ENCODE measurements at places on chromosomes 2 and 18.

DNA sequence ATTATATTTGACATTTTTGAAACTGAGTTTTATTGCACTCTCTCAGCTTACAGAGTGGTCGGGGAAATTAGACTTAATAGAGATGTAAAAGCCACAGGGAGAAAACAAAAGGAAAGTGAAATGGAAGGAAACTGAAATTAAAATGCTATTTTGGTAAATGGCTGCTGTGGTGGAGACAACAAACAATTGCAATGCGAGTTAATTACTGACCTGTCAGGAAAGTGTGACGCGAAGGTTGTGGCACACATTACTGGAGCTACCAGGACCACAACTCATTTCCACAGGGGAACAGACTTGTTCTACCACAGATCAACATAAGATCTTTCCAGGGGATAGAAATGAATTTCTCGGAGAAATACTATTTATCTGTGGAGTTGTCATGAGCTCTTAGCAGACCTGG is 19.5 kb downstream of the ARHGAP15 start:
- DNase-seq: no peak

DNA sequence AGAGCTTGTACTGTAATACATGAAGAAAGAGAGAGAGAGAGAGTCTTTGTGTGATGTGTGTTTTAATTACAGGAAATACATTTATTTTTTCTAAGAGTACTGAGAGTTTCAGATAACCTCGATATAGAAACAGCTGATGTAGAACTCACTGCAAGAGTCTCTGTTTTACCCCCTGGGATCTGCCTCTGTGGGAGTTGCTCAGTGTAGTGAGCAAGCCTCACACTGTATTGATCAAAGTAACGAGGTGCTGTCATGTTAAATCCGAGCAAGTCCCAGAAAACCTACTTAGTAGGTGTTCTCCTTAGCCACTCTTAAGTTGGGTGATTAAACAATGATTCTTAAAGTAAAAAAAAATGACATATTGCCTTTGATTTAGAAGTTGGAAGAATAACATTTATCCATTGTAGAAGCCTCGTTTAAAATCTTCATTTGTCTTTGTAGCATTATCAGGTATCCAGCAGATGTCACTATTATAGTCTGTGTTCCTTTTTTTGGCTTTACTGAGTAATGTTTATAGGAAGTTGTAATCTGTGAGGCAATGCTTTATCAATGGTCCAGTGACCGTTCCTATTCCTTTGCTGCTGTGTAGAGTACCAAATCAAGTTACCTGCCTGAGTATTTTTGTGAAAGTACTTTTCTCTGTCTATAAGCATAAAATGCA is 219.0 kb downstream of the MYO3B start:
- peak; percentile 6 for DNase-seq

DNA sequence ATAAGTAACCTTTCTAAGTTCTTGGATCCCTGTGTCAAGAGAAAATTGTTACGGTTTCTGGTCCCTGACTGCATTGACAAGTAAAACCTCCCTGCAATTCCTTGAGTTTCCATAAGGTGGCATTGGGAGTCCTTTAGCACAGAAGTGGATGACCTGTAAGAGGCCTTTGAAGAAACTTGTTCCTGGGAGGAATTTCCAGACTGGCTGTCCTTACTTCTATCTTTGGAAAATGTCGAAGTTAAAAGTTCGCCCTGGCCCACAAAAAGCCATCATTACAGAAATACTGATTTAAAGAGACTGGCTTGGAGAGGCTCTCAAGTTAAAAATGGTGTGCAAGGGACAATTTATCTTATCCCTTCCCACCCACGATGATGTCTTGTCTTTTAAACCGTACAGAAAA is 218.4 kb downstream of the CDH20 start:
- no peak for DNase-seq

GRCh38 chr18:76145521-76146376 is 349.3 kb downstream of the ZNF516 start:
- DNase-seq: no peak

DNA sequence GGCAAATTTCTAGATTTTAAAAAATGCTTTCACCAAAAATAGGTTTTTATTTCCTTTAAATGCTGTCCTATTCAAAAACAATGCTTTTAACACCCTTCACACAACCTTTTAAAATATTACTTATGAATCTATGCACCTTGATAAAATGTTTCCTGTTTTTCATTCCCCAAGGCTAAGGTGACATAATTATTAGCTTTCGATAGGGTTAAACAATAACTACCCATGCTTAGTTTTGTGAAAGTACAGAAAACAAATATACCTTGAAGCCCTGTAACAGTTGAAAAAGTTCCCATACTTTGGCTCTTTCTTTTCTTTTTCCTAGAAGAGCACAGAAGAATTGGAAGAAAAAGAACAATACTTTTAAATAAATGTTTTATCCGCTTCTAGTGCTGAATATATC is 54.9 kb upstream of the ITPRID2 start:
- DNase-seq: no peak

GRCh38 chr2:218307415-218308090 is 15.2 kb upstream of the TMBIM1 start:
- DNase-seq: no peak

GRCh38 chr2:129302561-129303183 is 676.8 kb upstream of the RAB6C start:
- no peak for DNase-seq

- no peak for DNase-seq
Observed at GRCh38 chr2:74103763-74104162, 43.9 kb downstream of the BOLA3 start.

DNA sequence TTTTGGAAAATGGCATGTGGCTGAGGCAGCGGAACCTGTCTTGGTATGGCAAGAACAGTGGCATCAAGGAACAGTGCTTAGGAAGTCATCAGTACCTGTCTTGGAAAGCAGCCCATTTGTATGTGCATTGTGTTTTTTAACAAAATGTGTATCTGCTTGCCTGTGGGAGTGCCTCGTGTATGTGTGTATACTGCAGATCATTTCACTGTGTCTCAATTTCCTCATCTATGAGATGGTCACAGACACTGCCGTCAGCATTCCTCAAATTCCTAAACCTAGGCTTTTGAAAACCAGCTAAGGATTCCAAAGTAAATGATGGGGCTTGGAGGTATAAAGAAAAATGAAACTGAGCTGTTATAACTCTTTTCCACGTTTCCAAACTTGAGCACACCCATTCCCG is 441.3 kb downstream of the RND3 start:
- DNase-seq: no peak

GRCh38 chr2:220278022-220278421 is 650.6 kb downstream of the SLC4A3 start:
- no peak for DNase-seq

DNA sequence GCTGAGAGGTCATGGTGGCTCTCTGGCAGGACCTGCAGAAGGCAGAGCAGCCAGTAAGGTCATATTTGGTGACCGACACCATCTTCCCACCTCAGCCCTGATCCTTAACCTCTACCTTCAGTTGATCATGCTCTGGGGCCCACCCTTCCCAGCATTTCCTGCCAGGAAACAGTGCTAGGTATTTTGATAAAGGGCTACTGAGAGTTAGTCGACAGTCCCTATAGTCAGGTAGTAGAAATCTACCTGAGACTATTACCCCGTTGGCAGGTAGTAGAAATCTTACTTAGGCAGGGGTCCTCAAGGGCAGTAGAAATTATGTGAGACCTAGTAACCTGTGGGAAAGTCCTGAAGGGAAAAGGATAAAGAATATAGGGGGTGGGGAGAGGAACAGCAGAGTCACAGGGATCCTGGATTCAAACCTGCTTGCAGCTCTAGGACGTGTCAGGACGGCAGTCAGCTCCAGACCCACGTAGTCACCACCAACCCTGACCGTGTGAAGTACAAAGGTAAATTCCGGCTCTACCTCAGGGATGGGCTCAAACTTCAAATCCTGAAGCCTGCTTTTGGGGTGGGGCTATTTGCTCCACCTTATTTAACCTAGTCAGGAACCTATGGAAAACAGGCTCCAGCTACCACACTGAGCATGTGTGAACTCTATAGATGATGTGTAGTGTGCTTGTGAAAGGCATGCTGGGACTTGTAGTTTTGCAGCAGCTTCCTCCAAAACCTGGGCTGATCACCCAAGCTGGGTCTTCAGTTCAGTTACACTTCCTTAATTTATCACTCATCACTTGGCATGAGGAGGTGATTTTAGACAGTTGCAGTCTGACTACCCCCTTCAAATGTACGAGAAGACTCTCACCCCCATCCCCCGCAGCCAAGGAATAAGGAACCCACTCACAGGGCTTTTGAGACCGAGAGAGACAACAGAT is at the start of gene DQX1:
Gene DQX1 (minus strand): TSS at position 515 of the 932 bp plus-strand sequence. CDS start 502 bp downstream, at position 13.
- DNase-seq: no peak

- no peak for DNase-seq
Observed at GRCh38 chr2:1723397-1724042, 20.8 kb downstream of the PXDN start.

- DNase-seq: peak; percentile 38
Observed at GRCh38 chr18:47868744-47869143, 61.7 kb downstream of the SMAD2 start.

- no peak for DNase-seq
Observed at GRCh38 chr2:78353168-78353567, 672.3 kb upstream of the REG3G start.

DNA sequence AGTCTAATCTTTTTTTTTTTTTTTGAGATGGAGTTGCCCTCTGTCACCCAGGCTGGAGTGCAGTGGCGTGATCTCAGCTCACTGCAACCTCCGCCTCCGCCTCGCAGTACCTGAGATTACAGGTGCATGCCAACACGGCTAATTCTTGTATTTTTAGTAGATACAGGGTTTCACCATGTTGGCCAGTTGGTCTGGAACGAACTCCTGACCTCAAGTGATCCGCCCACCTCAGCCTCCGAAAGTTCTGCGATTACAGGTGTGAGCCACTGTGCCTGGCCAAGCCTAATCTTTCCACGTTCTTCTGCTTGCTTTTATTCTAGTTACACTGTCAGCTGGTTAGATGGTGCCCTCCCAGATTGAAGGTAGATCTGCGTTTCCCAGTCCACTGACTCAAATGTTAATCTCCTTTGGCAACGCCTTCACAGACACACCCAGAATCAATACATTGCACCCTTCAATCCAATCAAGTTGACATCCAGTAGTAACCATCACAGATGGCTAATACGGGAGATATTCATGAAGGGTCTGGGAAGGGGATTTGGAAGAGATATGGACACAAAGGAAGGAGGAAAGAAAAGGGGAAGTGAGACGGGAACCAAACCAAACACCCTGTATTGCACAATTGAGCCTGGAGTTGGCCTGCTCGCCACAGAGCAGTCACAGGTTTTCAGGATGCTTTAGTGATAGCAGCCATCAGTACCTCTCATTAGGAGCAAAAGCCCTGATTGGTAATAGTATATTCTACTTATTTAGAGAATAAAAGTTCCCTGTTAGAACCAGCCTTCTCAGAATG is 229.8 kb downstream of the PIK3C3 start:
- DNase-seq: no peak

DNA sequence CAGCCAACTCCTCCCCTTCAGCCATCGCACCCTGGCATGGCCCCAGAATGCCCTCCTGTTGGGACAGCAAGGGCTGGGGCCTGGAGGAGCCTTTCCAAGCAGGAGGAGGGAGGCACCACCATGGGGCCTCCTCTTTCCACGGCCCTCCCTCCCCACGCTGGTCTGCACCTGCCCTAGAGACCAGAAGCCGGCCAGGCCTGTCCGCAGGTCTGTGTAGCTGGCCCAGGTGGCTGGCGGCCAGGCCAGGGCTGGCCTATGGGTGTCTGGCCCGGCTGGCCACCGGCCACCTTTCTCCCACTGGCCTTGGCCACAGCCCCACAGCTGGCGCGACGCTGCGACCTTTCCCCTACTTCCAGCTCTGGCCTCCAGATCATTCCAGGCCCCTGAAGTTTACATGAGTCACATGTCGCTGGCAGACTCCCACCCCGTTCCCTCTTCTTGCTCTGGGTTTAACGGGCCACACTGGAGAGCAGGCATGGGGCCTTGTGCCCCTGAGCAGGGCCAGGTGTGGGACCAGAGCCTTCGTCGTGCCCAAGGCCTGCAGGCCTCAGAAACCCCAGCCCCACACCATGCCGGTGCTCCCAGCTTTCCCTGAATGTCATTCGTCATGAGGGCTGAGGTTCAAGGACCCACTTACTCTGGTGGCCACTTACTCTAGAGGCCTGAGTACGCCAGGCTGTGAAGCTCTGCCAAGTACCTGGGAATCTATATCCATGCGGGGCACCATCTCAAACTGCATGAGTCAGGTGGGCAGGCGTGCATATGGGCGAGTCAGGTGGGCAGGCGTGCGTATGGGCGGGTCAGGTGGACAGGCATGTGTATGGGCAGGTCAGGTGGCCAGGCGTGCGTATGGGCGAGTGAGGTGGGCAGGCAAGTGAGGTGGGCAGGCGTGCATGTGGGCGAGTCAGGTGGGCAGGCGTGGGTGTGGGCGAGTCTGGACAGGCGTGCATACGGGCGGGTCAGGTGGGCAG is 33.3 kb upstream of the KLF11 start:
- peak; percentile 7 for DNase-seq

- DNase-seq: no peak
Observed at GRCh38 chr2:101823859-101824258, 126.4 kb downstream of the MAP4K4 start.

DNA sequence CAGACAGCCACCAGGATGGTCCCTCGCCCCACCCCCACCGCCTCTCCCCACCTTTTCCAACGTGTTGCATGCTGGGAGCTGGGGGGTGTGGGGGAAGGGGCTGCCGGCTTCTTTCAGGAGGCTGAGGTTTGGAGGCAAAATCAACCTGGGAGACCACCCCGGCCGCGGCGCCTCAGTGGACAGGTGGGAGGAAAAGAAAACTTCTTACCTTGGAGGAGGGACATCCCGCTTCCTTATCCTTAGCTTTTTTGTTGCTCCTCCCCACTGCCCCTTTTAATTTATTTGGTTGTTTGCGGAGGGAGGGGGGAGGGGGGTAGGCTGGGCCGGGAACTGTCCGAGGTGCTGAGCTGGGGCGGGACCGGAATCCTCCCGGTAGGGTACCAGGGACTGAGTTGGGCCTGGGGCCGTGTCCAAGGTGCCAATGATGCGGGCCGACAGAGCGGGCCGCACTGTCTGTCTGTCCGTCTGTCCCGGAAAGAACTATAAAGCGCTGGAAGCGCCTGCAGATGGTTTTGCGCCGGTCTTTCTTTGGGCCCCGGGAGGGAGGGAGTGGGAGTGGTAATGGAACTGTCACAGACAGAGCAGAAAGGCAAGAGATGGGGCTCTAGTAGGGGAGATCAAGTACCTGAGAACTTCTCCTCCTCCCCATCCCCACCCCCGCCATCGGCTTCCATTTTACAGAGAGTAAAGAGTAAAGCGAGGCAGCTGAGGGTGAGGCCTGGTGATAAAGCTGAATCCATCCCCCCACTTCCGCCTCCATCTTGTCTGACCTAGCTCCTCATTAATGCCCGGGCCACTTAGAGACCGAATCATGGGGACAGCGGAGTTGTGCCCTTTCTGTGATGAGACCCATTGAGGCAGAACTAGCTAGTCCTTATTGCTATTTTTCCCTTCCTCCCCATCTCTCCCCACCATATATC is 2.4 kb downstream of the CDK5R2 start:
- peak; percentile 50 for DNase-seq
